ENCODE measurements at places on chromosomes 6 and 20.

- DNase-seq: no peak
Observed at GRCh38 chr20:20436689-20437088, 68.8 kb downstream of the INSM1 start.

GRCh38 chr20:34927736-34928135 lies 27.9 kb downstream of the GSS start:
- DNase-seq: no peak

DNA sequence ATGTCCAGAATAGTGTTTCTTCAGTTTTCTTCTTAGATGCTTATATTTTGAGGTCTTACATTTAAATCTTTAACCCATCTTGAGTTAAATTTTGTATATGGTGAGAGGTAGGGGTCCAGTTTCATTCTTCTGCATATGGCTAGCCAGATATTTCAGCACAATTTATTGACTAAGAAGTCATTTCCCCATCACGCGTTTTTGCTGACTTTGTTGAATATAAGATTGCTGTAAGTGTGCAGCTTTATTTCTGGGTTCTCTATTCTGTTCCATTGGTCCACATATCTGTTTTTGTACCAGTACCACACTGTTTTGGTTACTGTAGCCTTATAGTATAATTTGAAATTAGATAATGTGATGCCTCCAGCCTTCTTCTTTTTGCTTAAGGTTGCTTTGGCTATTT lies 179.6 kb downstream of the AKAP7 start:
- no peak for DNase-seq

DNA sequence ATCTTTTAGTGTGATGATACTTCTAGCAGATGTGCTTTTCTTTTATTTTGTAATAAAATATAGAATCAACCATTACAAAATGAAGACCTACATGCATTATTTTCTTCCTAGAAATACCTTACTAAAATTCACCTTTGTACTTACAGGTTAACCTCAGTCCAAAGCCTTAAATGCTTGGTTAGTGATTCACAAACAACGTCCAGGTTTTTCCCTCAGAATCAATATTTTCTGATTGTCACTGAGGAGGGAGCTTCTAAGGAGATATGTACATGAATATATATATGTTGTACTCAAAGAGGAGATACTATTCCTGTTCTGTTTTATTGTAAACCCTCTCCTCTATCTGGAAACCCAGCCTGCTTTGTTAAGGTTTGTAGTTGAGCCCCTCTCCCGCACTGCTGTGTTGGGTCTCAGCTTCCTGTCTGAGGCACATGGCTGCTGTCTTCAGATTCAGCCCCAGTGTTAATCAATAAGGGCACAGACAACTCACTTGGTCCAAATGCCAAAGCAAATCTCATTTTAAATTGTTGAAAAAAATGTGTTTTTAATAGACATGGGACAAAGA lies 33.9 kb upstream of the HS3ST5 start:
- no peak for DNase-seq

DNA sequence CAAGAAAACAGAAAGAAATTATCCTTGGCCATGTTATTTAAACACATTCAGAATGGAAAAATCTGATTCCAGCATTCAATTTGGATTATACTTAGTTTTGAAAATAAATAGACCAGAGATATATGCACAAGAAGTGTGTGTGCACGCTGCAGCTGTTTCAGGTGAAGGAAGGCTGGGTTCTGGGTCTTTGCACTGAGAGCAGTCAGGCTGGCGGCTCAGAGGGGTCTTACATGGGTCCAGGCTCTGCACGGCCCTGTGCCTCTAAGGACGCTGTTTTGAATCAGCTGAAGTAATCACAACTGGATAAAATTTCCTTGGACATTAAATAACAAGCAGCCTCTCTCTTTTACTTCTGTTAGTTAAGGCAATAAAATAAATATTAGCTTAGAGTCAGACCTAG lies 31.8 kb downstream of the GCLC start:
- DNase-seq: no peak

DNA sequence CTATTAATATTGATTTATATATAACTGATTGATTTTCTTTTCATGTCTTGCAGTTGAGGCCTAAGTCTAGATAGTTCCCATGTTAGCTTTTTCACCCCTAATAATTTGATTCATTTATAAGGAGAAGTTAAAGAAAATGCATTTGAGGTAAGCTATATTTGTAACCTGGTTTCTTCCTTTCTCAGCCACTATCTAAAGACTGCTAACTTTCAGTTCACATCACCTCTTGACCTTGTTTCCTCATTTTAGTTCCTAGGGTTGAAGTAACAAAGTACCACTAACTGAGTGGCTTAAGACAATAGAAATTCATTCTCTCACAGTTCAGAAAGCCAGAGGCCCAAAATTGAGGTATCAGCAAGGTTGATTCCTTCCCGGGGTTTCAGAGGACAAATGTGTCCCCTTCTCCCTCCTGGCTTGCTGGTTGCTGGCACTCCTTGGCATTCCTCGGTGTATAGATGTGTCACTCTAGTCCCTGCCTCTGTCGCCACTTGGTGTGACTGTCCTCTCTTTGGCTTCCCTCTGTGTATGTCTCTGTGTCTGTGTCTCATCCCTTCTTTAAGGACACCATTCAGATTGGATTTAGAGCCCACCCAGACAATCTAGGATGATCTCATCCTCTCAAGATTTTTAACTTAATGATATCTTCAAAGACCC lies 55.9 kb upstream of the C20orf144 start:
- no peak for DNase-seq

- DNase-seq: no peak
Observed at GRCh38 chr6:116579143-116579542, 7.8 kb downstream of the RWDD1 start.

DNA sequence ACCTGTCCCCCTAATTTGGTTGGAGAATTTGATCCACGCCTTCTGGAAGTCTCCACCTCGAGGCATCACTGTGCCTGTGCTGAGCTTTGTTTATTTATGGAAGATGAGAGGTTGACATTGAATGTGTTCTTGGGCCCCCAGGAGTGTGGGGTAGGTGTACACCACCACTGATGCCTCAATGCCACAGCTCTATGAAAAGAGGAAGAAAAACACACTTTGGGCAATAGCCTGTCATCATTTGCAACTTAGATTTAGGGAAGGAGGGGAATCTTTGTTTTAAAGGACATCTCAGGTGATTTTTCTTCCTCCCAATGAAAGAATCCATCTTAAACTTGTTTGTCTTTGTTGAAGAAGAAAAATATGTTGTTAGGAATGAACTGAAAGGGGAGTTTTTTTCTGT lies 42.6 kb downstream of the TBC1D7 start:
- no peak for DNase-seq

GRCh38 chr20:31979713-31980426 lies 11.9 kb downstream of the XKR7 start:
- no peak for DNase-seq

GRCh38 chr6:158558415-158559306 lies 1.2 kb upstream of the TMEM181 start:
- no peak for DNase-seq

GRCh38 chr6:122799916-122800686 lies 11.0 kb downstream of the SMPDL3A start:
- DNase-seq: no peak

DNA sequence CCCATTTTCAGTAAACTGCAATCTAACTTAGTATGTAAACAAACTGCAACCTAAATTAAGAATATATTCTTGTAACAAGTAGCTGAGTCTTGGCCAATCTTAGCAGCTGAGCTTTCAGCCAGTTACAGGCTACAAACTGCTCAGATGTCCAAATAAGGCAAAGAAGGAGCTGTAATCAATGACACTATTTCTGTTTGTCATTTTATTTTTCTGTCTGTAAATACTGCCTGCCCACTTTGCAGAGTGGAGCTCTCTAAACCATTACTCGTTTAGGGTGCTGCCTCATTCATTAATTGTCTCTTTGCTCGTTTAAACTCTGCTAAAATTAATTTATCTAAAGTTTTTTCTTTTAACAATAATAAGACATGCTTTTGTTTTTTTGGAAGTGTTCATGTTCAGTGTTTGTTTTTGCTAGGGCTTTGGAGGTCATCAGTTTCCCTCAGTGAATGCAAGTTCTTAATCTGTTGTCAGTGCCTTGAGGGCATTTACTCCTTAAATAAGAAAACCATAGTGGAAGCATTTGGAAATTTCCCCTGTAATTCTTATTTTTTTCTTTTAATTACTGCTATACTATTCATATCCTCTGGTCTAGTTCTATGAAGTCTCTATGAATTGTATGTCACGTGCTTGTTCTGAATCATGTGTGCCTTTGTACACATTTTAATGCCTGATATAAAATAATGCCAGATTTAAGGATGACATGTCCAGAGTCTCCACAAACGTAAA lies 3.6 kb upstream of the PRL start:
- no peak for DNase-seq
